Stromal cell of bone marrow (primary cell): ENCODE measurements at places on chromosomes 7 and 10.

DNA sequence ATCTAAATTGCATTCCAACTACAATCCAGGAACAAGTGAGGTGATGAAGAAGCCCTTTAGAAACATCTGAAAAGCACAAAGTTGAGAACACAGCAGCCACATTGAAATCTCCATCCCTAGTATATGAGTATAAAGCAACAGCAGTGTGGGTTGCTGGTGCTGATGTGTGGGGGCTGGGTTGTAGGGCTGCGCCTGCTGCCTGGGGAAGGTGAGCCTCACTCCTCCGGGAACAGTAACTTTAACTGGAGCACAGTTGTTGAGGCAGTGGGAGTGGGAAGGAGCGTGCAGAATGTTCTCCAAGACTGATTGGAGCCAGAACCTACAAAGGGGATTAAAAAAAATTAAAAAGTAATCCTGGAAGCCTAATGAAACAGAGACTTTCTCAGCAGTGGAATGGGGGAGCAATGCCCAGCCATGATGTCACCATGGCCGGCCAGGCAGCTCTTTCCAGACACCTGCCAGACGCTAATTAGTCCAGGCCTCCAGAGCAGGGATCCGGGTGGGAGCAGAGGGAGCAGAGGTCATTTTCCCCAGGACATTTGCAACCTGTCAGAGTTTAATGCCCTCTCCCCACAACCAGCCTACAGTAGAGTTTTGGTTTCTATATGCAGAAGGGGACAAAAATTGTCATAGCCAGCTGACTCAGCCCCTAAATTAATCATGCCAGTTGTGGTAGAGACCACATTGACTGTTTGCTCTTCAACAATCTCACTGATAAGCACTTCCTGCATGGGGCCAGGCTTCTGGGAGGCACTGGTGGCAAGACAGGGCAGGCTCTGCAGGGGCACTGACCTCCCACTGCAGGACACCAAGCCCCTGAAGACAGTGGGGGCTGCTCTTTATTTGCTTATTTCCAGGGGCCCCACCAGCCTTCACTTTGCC, 133.0 kb upstream of the ZNF32 start:
- no peak for DNase-seq

- no peak for DNase-seq
Observed at GRCh38 chr10:107913317-107914294, 749.1 kb upstream of the SORCS1 start.

- DNase-seq, result no peak
Observed at GRCh38 chr10:79938728-79939406, 10.0 kb downstream of the SFTPD start.

DNA sequence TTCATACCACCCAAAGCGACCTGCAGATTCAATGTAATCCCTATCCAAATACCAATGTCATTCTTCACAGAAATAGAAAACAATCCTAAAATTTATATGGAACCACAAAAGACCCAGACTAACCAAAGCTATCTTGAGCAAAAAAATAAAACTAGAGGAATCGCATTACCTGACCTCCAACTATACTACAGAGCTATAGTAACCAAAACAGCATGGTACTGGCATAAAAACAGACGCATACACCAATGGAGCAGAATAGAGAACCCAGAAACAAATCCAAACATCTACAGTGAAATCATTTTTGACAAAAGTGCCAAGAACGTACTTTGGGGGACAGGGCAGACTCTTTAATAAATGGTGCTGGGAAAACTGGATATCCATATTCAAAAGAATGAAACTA, 16.9 kb upstream of the CUL1 start:
- DNase-seq, result no peak

- peak; percentile 29 for DNase-seq
Observed at GRCh38 chr7:106813705-106814305, 51.3 kb upstream of the PIK3CG start.

- DNase-seq, result peak; percentile 68
Observed at GRCh38 chr7:128742206-128742605, 3.0 kb downstream of the CALU start.

- DNase-seq, result no peak
Observed at GRCh38 chr10:117275121-117275520, 34.2 kb downstream of the SLC18A2 start.

GRCh38 chr10:130014263-130015074, 50.4 kb upstream of the EBF3 start:
- no peak for DNase-seq

DNA sequence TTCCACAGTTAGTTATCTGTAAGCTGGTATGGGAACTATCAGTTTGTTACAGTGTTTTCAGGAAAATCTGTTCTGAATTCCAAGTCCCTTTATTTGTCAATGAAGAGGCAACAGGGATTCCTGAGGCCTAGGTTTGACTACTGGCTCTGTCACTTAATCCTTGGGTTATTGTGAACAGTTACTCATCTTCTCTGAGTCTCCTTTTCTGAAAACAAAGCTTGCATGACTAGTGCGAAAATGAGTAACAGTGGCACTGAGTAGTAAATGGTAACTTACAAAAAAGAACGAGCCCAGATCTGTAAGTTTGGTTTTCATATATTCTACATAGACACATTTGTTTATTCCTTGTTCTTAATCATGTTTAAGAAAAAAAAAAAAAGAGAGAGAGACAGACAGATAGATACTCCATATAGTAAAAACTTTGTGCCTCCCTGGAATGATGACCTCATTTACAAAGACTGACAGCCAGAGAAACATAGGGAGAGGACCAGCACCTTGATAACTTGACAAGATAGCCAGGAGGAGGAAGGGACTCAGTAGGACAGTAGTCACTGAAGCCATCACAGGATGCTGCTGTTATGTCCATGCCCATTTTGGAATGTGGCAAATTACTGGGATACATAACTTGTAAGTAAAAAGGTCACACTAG, 1.9 kb downstream of the MRPS33 start:
- DNase-seq, result peak; percentile 10

GRCh38 chr10:50540826-50541122, 83.0 kb downstream of the SGMS1 start:
- no peak for DNase-seq

DNA sequence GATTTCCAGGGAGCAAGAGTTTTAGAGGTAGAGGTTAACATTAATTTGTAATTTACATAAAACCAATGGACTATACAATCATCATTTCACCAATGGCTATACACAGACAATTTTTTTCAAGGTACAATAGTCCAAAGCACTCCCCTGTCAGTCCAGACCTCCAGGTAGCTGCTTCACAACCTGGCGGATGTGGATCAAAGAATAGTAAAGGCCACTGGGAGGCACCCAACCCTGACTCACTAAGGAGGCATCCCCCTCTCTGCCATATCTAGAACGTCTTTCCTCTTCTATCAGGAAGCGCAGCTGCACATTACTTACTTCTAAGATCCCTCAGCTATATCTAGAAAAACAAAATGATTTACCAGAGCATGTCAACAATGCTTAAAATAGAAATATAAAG, 217.7 kb upstream of the AOAH start:
- DNase-seq, result no peak

GRCh38 chr10:5404208-5405041, at the start of gene TUBAL3:
TUBAL3 (minus strand) TSS chr10:5404828; CDS start chr10:5404792, 36 bp downstream.
- DNase-seq, result no peak

- no peak for DNase-seq
Observed at GRCh38 chr10:25954851-25955250, 20.8 kb downstream of the MYO3A start.

- no peak for DNase-seq
Observed at GRCh38 chr10:70334526-70335245, 47.7 kb downstream of the LRRC20 start.

DNA sequence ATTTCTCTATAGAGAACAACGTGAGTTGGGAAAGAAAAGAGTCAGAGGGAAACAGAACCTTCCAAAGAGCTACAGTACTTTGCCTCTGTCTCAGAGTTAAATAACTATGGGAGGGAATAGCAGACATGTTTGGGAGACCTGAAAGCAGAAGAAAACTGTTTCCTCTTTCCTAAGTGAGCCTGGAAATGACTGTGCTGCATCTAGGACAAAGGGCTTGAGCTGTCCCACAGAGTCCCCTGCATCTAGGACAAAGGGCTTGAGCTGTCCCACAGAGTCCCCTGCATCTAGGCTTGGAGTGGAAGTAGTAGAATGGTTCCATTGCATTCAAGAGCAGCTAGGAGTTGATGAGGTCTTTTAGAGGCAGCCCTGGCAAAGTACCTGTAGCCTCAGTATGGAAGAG, 149.7 kb downstream of the DKK1 start:
- DNase-seq, result no peak

DNA sequence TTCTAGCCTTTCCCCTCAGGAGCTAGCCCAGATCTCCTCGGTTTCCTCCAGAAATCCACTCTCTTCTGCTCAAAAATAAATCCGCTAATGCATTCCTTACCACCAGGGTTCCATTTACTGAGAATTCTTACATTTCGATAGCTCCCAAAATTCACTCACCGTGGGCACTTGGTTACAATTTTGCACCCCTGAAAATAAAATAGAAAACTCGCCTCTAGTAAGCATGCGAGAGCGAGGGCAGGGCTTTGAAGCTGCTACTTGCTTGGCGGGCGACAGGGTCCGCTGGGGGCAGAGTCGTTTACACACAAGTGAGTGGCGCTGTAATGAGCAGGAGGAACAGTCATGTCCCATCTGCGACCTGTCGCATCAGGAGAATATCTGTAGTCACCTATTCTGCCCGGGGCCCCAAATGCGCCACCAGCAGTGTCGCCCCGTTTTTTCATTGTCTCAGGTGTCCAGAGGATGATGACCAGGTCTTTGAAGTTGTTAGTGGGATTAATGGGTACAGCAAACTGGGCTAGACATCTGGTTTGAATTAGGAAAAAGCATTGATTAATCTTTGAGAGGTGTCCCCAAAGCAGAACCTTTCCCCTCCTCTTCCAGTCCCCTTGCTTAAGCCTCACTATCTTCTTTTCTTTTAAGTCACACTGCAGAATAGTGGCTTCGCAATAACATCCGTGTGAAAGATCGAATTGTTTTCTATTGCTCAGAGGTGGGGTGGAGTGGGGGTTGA, 1.2 kb upstream of the MEOX2 start:
- no peak for DNase-seq

DNA sequence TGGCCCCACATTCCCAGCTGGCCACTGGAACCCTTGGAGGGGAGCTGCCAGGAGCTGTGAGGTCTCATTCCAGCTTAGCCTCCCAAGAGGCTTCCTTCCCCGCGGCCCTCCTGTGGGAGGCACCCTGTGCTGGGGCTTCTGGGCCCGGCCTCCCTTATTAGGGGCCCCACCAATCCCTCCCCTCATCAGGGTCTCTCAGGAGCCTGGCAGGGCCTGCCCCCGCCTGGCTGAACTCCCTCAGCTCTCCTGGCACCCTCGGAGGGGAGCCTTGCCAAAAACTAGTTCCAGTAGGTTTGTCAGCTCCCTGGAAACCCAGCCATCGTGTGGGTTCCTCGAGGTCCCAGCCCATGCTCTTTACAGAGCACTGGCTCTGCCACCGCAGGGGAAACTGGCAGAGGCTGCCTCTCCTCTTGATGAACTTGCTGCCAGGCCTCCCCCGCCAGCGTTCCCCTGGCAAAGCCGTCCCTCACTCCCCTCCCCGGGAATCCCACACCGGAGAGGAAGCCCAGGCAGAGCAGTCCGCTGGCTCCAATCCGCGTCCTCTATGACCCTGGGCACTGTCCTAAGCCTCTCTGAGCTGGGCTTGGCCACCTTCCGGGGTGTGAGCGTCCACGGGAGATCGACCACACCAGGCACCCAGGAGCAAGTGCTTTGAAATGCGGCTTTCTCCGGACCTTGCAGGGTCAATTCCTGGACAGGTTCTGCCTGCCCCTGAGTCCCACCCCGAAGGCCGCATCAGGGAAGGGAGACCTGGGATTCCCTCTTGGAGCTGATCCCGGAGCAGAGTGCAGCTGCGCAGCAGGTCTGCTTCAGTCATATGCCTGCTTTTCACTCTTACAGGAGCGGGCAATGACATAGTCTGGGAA, 139.8 kb downstream of the ARHGAP22 start:
- no peak for DNase-seq

- DNase-seq, result no peak
Observed at GRCh38 chr10:56583316-56583715, 222.3 kb upstream of the ZWINT start.

- DNase-seq, result no peak
Observed at GRCh38 chr7:148722340-148723165, 23.9 kb downstream of the CUL1 start.

DNA sequence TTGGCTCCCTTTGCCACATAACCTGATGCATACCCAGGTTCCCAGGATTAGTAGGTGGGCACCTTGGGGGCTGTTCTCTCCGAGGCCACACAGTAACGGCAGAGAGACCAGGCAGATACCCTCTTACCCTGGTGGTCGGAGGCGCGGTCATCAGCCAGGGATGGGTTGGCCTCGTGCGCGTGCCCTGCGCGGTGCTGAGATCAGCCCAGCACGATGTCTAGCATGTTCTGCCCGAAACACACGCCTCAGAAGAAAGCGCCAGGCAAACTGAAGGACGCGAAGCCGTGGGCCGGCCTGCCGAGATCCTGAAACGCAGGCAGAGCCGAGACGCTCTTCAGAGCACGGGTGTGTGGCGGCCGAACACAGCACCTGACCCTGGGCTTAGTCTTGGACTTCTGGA, 34.7 kb upstream of the CFAP46 start:
- DNase-seq, result no peak

DNA sequence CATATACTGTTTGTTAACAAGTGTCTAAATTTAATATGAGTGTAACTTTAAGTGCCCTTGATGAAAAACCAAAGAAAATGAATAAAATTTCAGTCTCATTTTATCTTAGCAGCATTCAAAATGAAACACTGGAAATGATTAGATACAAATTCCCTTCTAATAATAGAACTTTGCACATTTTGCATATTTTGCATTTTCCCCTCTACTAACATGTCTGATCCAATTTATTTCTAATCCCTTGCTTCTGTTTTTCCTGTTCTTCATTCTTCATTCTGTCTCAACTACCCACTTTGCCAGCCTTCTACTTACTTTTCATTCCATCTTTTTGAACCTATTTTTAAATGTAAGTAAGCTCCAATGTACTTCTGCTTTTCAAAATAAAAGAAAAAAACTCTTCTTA, 42.7 kb upstream of the SEMA3D start:
- no peak for DNase-seq

GRCh38 chr10:130232166-130233034, 96.2 kb downstream of the GLRX3 start:
- no peak for DNase-seq

DNA sequence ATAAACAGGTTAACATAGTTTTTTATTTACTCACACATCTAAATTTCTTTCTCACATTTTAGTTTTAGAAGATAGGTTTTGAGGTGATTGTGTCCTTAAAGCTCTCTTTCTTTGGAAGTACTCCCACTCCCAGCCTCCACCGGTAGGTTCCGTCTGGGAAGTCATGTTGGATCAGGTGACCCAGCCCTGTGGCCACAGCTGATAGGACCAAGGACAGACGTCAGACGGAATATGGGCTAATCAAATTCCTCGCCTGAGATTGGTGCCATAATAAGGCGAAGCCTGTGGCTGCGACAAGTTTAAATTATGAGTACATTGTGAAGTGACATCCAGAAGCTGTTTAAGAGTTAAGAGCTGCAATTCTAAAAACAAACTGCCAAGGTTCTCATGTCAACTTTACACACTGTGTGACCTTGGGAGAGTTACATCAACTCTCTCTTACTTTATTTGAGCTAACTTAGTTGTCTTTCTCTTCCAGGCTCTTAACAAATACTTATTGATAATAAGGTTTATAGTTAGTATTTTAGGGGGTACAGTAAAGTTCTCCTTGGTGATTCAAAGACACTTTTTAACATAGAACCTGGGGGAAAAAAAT, 133.6 kb downstream of the NPY start:
- DNase-seq, result no peak

GRCh38 chr10:82814635-82815034, 939.6 kb downstream of the NRG3 start:
- peak; percentile 3 for DNase-seq
